ENCODE measurements at places on chromosomes 4 and X.
A peak's percentile ranks its signal among the peaks of the same experiment; 100 is the strongest.

- DNase-seq, result no peak
These were observed 43.9 kb downstream of the TMEM154 start for GRCh38 chr4:152635851-152636250.

DNA sequence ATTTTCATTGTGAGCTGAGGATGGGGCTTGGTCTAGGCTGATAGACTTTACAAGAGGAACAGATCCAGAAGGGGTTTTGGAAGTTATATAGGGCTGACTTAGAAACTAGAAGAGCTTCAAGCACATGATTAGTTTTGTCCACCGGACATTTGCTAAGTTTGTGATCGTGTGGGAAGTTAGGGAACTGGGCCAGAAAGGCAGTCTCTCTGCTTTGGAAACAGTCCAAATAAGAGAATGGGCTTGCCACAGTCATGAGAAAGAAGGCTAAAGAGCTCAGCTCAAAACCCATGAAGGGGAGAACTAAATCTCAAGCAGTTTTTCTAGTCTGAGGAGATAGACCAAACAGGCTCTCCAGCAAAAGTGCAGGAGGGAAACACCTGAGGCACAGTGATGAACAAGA, 67.8 kb downstream of the ZNF674 start:
- DNase-seq, result no peak

DNA sequence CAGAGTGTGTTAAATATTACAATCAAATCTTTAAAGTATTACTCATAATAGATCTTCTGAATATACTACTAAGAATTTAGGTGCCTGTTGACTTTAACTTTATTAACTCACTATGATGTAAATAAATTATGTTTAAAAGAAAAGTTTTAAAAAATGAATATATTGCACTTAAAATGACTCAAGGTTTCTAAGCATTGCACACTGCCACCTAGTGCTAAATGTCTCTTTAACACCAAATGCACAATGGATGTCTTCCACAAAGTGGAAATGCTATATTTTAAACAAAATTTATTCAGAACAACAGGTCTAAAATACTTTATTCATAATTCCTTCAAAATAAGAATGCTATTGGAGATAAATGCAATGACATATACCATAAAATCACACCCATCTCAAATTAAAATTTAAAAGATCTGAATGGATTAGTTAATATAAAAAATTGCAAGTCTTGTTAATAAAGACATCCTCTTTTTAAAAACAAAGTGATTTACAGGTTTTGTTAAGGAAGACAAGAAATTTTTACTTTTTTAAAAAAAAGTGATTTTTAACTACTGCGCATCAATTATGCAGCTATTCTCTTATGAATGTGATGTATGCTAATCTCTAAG, 5.5 kb downstream of the INPP4B start:
- no peak for DNase-seq

DNA sequence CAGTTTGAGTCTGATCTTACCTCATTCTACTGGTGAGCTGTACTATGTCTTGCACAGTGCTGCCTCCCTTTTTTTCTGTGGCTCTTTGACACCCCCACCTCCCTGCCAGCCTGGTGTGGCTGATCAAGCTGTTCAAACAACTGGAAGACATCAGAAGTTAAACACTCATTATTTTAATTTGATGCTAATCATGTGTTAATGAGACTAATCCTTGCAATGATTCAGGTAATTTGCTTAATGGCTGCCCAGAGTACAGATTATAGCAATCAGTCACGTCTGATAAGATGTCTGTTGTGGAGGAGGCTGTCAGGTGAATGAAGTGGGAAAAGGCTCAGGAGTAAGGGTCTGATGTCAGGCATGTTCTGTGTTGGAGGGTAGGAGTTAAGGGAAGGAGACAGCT, 87.4 kb upstream of the GK2 start:
- DNase-seq, result no peak

GRCh38 chr4:52824603-52825459, 37.3 kb upstream of the RASL11B start:
- no peak for DNase-seq

- DNase-seq, result no peak
These were observed 16.3 kb upstream of the DHRSX start for GRCh38 chrX:2517055-2517454.

DNA sequence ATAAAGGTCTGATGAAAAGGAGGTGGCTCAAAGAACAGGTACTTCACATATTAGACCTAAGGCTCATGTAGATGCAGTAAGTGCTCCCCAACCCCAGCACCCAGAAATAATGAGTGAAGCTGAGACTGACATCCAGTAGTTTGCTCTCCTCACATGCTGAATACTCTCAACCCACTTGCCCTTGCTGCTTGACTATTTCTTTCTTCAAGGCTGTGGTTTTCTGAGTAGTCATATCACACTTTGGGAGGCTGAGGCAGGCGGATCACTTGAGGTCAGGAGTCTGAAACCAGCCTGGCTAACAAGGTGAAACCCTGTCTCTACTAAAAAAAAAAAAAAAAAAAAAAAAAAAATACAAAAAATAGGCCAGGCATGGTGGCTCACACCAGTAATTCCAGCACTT, 51.5 kb upstream of the PRPS1 start:
- peak; percentile 0 for DNase-seq

DNA sequence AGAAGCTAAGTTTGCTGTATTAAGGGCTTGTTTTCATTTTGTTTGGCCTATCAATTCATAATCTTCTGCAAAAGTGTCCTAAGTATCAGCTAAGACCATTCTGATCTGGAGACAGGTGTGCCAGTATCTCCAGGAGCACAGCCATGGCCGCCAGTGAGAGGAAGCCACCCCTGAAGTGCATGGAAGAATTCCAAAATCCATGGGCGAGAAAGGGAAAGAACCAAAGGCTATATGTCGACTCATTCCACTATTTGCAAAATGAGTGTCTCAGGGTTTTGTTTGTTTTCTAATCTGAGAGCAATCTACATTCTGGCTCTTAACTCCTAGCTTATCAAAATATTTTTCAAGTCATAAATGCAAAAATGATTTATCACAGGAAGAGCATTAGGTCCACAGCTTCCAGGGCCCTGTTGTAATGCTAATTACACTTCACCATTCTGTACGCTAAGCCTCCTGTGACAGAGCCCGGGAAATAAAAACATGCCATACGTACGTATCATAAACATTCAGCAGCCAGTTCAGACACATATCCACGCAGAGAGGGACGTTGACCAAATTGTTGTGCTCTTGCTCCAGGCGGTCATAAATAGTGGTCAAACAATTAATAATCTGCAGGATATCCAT, 137.3 kb upstream of the FTHL17 start:
- no peak for DNase-seq

- DNase-seq, result no peak
These were observed 52.6 kb upstream of the RBPJ start for GRCh38 chr4:26268246-26268645.

DNA sequence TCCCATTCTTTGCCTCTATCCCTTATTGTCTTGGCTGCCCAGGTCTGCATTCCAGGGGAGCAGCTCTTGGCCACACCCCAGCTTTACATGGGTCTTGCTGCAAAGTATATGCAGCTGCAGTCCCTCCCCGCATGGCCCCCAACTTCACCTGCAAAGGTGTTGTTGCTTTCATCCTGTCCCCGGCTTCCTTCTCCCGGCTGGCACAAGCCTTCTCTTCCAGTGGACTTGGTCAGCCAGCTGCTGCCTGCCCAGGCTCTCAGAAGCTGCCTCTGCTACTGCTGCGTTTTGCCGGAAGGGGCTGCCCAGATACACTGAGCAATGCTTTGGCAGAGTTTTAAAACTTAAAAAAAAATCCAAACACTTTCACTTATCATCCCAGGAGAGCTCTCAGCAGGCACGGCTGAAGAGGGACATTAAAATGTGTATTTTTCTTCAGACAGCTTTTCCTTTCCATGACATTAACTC, 121.2 kb upstream of the PDLIM3 start:
- DNase-seq, result no peak

GRCh38 chrX:36543499-36543898, 464.7 kb upstream of the FAM47C start:
- no peak for DNase-seq

Measured in activated T-cell treated with anti-CD3 and anti-CD28 coated beads for 48 hours (primary cell).